ENCODE measurements at places on chromosomes 3 and 15.

- no peak for DNase-seq
Measured at GRCh38 chr3:159974-160373, 36.6 kb upstream of the CHL1 start.

- no peak for DNase-seq
Measured at GRCh38 chr3:50602595-50603191, 8.9 kb downstream of the CISH start.

- DNase-seq: no peak
Measured at GRCh38 chr3:194900854-194901522, 215.3 kb downstream of the FAM43A start.

GRCh38 chr3:23422517-23422851 lies 219.4 kb downstream of the UBE2E2 start:
- DNase-seq: no peak

- DNase-seq: no peak
Measured at GRCh38 chr3:135261214-135261775, 466.2 kb downstream of the EPHB1 start.

DNA sequence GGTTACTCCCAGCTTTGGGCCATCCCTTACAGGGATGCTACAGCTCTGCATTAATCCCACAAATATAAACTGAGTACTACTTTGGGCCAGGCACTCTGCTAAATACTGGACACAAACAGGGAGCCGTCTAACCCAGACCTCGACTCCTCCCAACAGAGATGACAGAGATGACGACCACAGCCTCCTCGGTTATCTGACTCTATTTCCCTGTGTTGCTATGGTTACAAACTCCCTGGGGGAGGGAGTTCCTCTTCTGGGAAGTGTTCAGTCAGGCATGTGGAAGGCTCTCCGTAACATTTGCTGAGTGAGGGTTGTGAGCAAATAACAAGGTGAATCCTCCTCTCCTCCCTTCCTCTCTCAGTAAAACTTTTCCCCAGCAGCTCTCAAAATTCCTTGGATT lies 6.7 kb upstream of the CMTM7 start:
- no peak for DNase-seq

DNA sequence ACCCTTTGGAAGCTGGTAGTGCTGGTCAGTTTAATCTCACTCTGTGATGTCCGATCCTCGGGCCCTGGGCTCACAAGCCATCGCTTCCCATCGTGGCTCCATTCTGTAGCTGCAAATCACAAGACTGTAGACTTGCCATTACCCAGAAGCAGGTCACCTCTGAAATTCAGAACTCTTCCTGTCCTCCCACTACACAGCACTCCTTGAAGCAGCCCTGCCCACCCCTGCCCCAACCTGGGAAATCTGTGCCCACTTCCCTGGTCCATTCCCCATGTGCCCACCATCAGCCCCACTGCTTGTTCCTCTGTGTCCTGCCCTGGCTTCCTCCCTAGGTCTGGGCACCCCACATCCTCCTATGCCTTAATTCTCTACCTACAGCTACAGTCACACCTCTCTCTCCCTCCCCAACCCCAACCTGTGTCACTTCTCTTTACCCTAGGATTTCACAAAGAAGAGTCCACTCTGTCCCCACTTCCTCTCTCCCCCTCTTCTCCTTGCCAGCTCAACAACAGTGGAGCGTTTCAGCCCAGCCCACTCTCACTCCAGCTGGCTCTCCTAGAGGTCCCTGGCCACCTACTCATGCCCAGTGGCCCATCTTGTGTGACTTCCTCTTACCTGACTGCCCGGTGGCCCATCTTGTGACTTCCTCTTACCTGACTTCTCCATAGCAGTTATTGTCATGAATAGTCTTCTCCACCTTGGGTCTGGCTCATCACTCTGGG lies 8.3 kb downstream of the ZNF710 start:
- no peak for DNase-seq

DNA sequence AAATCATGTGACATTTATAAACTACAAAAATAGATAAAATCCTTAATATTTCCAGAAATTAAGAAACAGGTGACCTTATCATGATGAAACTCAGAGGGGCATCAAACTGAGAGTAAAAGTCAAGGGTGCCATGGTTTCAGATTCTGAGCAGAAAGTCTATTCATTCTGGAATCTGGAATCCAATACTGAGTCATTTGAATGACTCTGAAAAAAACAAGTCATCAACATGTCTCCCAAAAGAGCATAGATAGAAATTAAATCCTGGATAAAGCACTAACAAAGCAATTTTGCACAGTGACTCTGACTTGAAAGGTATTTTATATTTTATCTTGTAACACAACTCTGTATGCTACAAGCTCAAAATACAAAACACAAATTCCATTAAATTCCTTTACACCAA lies 23.4 kb downstream of the STAC start:
- no peak for DNase-seq

DNA sequence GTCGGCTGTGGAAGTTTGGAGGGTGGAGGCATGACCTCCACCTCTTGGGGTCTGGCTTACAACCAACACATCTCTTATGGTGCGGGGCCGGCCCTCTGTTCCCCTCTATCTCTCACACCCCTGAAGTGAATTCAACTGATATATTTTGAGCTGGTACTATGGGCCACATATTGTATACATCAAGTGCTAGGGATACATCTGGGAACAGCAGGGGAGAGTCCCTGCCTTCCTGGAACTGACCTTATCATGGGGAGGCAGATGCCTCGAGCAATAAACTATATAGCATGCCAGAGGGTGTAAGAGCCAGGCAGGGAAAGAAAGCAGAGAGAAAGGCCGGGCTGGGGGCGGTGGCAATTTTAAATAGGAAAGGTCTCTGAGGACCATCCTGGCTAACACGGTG lies 60.4 kb upstream of the TRPM1 start:
- DNase-seq: no peak

- DNase-seq: no peak
Measured at GRCh38 chr3:152084441-152085158, 184.1 kb upstream of the MBNL1 start.

GRCh38 chr3:98945666-98946065 lies 44.2 kb upstream of the DCBLD2 start:
- no peak for DNase-seq

DNA sequence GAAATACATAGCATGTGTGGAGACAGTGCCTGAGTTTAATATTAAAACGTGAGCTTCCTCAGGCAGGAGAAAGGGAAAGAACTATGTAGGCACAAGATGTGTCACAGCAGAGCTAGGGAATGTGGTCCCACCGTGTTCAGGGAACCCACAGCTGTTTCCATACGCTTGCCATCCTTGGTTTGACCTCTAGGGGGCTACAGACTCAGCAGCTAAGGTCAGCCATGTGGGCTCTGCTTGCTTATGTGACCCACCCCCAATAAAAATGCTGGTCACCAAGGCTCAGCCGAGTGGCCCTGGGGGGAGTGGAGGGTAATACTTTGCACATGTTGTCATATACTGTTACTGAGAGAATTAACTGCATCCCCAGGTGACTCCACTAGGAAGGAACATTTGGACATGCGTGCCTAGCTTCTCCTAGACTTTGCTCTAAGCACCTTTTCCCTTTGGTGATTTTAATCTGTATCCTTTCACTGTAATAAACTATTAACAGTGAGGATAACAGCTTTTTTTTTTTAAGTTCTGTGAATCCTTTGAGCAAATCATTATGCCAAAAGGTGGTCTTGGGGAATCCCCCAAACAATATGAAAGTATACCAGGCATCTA lies 3.3 kb downstream of the TUBGCP5 start:
- DNase-seq: peak; percentile 48

GRCh38 chr3:172953571-172953970 lies 187.5 kb downstream of the SPATA16 start:
- no peak for DNase-seq

- peak; percentile 43 for DNase-seq
Measured at GRCh38 chr15:70528270-70528706, 235.1 kb downstream of the UACA start.

DNA sequence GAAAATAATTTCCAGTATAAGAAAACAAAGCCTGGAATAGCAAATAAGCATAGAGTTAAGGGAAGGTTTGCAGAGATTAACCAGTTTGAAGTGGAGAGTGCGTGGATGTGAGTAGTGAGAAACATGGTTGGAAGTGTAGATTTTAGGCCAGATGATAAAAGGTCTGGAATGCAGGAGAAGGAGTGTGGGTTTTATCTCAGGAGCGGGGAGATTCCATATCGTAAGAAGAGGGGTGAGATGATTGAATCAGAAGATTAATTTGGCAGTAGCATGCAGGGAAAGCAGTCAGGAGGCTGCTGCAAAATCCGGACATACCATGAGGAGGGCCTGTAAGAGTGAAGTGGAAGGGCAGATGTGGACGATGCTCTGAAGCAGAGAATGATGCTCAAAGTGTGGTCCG lies 13.7 kb downstream of the PPARG start:
- no peak for DNase-seq

DNA sequence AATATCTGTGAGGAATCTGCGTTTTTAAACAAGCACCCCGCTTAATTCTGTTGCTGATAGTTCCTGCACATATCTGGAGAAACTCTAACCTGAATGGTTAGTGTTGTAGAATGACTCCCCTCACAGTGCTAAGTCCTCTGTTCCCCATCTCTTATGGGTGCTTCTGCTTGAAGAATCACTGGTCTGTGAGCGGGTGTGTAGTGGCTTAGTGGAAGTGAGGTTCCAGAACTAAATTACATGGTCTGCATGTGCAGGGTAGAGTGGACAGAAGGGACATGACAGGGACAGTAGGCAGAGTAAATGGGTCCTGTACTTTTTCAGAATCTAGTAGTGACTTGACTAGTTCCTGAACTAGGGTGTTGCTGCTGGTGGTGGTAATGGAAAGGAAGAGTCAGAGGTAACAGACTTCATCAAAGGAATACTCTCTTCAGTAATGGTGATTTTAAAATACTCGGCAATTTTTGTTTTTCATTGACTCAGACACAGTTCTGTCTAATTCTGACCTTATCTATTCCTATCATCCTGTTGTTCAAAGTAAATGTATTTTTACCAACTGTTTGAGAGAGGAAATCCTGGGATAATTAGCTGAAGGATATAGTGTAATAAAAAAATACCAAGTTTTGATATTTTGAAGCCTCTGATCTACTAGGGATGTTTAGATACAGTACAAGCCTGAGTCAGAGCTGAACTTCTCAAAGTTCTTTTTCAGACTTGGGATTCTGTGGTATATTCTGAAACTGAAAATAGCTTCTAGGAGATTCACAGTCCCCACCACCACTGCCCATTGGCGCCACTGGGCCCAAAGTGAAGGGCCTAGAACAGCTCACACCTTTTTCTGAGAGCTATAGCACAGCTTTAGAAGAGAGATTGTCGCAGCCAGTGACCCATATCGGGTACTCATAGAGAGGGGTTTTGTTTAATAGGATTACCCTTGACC lies 55.5 kb downstream of the FNDC3B start:
- no peak for DNase-seq

DNA sequence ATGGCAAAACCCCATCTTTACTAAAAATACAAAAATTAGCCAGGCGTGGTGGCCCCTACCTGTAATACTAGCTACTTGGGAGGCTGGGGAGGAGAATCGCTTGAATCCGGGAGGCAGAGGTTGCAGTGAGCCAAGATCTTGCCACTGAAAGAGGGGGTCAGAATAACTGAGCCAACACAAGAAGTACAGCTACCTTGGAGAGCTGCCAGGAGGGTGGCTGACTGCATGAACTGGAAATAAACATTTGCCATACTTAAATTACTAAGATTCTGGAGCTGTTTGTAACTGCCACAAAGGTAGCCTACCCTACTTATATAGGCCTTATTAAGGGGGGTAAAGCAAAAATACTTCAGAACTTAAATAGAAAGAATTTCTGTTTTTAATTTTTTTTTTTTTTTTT lies 15.4 kb upstream of the PIK3CB start:
- DNase-seq: no peak

GRCh38 chr15:96334017-96334704 lies 3.7 kb downstream of the NR2F2 start:
- DNase-seq: no peak

- DNase-seq: no peak
Measured at GRCh38 chr3:183313351-183313750, 60.3 kb downstream of the B3GNT5 start.

GRCh38 chr3:138043266-138044029 lies 33.5 kb downstream of the CLDN18 start:
- no peak for DNase-seq

DNA sequence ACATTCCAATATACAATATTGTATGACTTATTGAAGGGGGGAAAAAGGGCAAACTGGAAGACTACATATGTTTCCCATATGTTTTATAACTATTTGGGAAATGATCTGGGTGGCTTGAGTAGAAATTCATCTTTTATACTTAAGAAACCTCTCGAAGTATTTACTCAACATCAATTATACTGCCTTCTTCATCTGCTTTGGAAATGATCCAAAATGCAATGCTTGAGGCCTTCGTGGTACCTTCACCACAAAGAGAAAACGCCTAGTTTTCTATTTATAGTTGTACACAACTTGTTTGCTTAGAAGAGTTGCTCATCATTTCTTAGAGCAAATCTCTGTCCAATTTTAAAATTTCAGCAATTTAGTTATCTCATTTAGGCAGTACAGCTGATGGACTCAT lies 18.8 kb downstream of the ACKR4 start:
- DNase-seq: no peak
